ENCODE measurements at places on chromosomes 1 and 21.

- no peak for DNase-seq
These were observed 24.1 kb downstream of the EIF4G3 start for GRCh38 chr1:21152423-21153100.

- no peak for DNase-seq
These were observed 905.8 kb upstream of the ADGRL2 start for GRCh38 chr1:80894921-80895320.

- no peak for DNase-seq
These were observed 53.8 kb downstream of the PLPP3 start for GRCh38 chr1:56525489-56526041.

- no peak for DNase-seq
These were observed 330.9 kb downstream of the S1PR1 start for GRCh38 chr1:101567582-101568189.

DNA sequence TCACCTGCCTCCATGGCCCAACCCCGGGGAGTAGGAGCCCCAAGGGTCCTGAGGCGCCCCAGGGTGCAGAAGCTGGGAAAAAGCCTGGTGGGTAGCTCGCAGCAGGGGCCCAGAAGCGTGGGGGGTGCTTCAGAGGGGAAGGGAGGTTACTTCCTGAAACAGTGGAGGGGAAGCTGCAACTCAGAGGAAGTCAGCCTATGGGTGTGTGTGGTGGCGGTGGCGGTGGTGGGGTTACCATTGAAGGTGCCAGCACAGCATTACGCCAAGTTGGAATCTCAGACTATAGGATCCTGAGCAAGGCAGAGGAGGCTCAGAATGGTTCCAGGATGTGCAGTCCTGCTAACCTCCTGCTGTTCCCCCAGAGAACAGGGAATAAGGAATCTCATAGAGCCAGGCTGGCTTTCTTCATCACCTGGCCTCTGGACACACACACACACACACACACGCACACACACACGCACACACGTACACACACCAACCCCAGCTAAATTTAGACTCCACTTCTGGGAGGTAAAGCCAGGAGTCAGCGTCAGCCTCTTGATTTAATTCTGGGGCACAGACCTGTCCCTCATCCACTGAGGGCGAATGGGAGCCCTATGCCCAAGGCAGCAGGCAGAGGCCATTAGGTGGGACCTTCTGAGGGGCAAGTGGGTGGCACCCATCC is 1.3 kb downstream of the DENND4B start:
- DNase-seq, result no peak

GRCh38 chr1:182189535-182190066 is 128.1 kb upstream of the ZNF648 start:
- DNase-seq, result no peak

- DNase-seq, result no peak
These were observed 11.1 kb downstream of the INSRR start for GRCh38 chr1:156847591-156848460.

DNA sequence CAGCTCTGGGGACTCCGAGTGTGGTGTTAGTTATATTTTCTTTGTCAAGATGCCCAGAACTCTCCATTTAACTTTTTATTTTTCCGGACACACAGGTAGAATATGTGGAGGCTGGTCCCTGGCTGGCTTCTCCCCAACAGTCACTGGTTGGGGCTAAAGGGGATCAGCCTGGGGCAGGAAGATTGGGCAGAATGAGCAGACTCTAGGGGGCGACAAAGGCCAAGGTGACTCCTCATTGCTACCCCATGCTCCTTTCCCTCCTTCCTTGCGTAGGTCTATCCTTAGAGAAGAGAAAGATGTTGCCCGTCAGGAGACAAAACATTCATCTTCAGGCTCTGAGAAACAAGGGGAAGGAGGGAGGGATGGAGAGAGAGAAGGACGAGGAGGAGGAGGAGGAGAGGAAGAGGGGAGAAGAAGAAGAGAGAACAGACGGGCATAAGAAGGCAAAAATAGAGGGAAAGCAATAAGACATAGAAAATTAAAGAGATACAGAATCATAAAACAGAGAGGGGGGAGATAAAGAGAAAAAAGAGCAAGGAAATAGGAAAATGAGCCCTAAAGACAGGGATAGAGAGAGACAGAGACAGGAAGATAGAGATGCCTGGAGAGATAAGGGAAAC is 89.9 kb downstream of the FOXD2 start:
- DNase-seq, result no peak

GRCh38 chr1:201426479-201427310 is 5.2 kb upstream of the TNNI1 start:
- DNase-seq, result no peak

DNA sequence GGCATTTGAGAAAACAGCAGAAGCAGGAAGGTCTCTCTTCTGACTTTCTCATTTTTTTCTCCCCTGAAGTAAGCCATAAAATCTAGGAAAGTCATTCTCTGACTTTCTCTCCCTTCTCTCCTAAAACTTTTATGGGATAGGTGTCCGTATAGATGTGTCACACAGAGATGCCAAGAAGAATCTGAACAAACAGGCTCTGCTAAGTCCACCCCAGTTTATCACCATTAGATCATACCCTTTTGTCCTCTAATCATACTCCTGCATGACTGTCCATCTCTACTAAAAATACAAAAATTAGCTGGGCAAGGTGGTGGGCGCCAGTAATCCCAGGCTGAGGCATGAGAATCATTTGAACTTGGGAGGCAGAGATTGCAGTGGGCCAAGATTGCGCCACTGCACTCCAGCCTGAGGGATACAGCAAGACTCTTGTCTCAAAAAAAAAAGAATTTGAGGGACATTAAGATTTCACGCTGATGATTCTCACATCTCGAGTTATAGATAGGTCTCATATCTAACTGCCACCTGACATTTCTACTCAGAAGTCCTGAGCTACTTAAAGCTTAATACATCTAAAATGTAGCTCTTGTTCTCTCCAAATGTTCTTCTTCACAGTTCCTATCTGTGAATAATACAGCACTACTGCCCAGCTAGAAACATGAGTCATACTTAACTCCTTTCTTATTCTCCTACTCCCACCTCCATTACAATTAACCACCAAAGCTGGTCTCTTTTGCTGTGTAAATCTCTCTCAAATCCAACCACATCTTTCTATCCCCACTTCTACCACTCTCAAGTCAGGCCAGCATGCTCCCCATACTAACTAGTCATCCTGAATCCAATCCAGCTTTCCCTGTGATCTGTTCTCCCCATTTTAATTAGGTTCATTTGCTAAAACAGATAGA is 47.7 kb downstream of the ZNF644 start:
- DNase-seq, result no peak

DNA sequence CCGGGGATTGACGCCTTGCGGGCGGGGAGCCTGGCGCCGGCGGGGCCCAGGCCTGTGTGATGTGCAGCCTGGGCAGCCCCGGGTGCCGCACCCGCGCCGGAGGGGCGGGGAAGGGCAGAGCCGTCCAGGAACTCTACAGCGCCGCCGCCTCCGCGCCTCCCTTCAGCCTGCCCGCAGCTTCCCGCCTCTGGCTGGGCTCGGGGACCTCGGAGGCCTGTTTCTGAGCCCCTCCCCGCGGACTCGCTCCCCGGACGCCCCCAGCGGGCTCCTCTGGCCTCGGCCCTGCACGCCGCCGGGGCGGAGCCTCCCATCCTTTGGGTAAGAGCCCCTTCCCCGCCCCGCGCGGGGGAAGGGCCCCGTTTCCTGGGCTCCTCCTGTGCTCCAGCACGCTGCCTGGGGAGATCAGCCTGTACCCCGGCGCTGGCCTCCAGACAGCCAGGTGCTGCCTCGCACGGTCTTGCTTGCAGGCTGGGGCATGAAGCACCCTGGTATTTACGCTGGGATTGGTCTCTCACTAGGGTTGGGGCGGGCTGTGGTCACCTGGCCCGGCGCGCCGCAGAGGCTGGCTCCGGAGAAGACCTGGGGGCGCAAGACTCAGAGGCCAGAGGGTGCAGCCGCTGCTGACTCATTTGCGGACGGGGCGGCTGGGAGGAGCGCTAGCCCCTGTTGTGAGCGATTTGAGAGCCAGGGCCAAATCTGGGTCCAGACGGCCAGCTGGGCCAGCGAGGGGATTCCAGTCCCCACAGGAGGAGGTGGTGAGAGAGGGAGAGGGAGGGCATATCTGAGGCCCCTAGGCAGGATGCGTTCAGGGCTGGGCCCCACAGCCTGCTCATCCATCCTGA is 5.7 kb upstream of the ACOT11 start:
- DNase-seq, result peak; percentile 97

DNA sequence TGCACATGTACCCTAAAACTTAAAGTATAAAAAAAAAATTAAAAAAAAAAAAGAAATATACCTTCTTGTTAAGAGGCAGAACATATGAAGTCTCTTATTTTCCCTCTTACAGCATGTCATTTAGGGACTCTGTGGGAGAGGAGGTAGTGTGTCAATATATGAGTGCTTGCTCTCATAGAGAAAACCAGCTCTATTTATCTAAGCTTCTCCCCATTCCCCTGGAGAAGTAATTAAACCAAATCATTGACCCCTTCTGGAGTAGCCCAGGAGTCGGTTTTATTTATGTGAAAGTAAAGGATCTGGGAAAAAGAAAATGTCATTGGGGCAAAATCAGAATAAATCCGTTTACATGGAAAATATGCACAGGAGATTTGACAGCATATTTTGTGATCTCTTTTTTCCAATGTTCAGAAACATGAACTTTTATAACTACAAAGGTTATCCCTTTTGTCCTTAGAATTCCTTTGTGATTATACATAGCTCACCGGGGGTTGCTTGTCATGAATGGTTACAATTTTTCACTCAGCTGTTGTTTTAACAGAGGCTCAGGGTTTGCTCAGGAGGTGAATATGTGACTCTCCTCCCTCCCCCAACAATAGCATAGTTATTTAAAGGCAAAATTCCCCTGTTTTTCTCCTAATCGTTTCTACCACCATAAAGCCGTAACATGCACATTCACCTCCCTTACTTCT is 114.5 kb upstream of the C1orf21 start:
- DNase-seq, result no peak

DNA sequence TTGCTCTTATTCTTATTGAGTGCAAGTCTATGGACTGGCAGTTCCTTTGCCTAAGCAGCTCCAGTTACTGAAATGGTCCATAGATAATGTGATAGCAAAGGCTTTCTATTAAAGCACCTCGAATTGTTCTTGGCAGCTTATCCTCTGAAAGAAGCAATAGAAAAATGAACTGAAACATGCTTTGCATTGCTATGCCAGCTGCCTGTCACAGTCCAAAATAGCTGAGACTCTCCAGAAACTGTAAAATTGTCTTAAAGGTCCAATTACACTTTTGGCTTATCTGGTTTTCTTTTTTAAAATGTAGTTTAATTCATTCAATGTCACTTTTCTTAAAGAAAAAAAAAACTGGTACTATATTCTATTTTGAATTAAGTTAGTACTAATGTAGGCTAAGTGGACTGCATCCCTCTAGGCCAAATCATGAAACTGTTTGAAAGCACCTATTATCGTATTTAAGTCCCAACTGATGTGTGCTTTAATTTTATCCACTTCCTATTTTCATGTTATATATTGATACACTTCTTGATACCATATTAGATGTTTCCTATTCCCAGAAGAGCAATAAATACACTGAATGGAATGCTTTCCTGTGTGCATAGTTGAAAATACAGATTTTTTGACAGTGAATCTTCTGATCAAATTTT is 208.0 kb upstream of the DEPDC1 start:
- no peak for DNase-seq

DNA sequence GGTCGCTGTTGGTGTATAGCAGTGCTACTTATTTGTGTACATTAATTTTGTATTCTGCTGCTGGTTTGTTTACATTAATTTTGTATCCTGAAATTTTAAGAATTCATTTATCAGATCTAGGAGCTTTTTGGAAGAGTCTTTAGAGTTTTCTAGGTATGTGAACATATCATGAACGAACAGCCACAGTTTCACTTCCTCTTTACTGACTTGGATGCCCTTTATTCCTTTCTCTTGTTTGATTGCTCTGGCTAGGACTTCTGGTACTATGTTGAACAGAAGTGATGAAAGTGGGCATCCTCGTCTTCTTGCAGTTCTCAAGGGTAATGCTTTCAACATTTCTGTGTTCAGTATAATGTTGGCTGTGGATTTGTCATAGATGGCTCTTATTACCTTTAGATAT is 1757.9 kb downstream of the BRINP3 start:
- no peak for DNase-seq

DNA sequence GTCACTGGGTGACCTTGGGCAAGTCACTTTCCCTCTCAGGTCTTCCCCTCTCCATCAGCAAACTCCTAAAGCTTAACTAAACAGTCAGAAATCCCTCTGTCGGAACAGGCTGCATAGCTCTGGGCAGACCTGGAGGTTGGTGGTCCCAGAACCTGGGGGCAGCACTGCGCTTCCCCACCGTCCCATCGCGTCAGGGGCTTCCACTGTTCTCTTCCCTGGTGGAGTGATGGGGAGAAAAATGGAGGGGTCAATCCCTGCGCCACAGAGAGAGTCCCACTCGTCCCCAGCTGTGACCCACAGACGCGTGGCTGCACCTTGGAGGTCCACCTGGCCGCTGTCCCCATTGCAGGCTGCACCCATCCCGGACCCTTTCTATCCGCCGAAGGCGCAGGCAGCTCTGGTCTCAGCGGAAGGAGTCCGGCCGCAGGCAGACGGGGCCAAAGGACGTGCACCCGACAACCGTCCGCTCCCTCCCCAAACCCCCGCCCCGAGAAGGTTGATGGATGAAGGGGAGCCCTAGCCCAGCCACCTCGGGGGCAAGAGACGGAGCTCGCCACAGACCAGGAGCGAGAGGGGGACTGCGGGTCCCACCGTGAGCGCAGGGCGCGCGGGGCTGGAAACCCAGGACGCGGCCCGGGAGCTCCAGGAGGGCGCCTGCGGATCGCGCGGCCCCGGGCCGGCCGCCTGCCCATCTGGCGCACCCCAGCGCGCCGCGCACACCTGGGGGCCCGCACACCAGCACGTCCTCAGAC is 588 bp upstream of the WNT3A start:
- DNase-seq, result no peak

GRCh38 chr1:152188673-152189591 is 29.9 kb upstream of the RPTN start:
- DNase-seq, result no peak

Data from RWPE2 (cell line).